T-cell (primary cell): ENCODE measurements at places on chromosomes 1 and 21.
A peak's percentile ranks its signal among the peaks of the same experiment; 100 is the strongest.

DNA sequence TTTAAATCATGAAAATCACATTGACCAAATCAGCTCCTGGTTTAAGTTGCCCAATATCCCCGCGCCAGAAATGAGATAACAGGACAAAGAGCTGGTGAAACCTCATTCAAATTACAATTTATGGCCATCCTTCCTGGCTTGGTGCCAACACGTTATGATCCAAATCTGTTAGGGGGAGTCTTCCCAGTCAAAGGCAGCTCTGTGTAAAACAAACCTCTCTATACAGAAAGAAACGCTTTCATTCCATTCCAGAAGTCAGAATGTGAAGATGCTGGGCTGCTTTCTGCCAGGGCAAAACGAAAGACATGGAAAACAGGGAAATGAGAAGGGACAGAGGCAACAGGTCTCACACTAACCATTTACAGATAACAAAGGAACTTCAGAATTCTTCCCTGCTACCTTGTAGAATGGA is 53.5 kb upstream of the TIAM1 start:
- DNase-seq = no peak

DNA sequence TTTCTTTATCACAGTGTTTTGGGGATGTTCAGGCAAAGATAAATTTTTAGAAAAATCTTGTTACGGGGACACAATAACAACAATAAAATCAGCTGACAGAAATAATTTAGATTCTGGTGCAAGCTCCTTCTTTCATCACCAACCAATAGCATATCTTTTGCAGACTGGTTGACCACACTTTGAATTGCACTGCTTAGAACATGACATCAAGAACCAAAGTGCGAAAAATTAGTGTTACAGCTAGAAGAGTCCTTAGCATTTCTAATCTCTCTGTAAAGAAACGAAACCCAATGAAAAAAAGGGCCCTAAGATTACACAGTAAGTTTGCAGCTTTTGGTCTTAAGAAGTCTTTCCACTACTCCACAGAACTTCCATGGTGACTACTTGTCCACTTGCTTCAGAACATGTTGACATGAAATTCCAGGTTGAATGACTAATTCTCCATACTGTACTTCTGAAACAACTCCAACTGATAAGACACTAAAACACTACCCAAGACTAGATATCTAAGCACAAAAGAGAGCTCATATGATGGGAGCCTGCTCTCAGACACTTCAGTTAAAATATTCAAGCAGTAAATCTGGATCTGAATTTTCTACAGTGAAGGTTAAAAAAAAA is 31.3 kb downstream of the XKR8 start:
- no peak for DNase-seq

GRCh38 chr1:65209005-65209885 is 61.2 kb downstream of the AK4 start:
- DNase-seq = no peak

GRCh38 chr1:114173680-114174079 is 20.0 kb upstream of the SYT6 start:
- DNase-seq = no peak

- no peak for DNase-seq
Measured at GRCh38 chr1:40872276-40872675, 10.1 kb upstream of the CITED4 start.

DNA sequence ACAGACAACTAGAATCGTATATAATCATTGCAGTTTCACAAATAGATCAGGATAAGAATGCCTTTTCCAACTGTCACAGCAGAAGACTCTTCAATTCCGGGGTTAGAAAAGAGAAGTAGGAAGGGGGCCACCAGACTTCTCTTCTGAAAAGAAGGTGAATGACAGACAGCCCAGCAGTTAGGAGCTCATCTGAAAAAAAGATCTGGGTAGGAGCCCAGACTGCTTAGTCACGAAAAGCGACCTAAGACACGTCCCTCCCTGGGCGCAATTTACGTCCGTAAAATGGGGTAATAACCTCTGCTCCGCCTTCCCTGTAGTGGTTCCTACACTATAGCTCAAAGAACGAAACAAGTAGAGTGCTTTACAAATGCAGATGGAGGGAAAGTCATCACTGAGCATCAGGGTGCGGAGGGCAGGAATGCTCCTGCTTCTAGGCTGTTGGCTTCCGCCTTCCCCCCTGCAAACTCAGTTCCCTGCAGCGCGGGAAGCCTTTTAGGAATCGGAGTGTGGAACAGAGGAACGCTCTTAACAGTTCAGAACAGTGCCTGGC is 582 bp downstream of the ORC1 start:
- DNase-seq = peak; percentile 48

DNA sequence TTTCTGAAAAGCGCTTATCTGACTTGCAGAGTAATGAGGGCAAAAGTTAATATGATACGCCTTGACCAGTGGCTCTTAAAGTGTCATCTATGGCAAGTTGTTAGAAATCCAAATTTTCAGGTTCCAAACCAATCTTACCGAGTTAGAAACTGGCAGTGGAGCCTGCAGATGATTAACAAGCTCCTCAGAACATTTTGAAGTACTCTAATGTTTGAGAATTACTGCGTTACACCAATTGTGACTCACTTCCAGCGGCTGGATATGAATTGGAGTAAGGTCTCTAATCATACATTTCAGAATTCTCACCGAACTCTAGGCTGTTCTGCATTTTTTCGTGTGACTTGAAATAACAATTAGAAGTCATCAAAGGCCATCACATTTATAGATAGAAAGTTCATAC is 73.5 kb upstream of the TMPRSS15 start:
- no peak for DNase-seq

DNA sequence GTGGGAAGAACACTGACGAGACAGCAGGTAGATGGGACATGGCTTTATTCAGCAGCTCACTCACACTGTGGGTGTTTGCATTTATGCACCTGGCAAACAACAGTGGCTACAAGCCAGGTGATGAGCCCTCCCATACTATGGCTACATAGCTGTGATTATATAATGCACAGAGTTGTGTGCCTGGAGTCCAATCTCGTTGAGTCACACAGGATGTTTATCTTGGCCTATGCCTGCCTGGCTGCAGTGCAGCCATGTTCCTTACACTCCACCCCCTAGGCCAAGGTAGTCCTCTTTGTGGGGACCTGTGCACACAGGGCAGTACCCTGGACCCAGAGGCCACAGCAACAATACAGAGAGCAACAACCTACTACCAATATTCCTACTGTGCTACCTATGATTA is 1643.8 kb downstream of the MRPL39 start:
- DNase-seq = no peak

GRCh38 chr1:110618668-110619067 is 12.5 kb upstream of the KCNA2 start:
- no peak for DNase-seq

DNA sequence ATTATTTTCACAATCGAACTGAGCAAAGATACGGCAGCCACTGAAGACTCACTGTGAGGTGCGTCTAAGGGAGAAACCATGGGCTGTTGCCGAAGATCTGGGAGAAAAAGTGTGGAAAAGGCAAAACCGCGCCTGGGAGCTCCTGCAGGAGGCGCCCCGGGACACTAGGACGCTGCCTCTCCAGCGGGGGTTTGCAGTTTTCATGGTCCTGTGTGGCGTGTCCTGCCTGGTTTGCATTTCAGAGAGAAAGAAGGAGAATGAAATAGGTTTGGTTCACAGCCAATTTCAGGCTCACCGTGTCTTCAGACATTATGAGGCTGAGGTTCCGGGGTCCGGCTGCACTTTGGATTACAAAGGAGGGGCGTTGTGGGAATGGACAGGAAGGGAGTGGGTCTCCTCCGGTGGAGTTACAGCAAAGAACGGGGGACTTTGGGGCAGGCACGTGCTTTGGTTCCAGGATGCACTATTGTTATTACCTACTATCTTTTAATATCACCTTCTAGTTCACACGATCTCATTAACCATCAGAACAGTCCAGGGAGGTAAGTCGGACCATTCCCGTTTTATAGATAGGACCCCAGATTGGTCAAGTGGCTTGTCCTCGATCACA is 179.8 kb downstream of the DYRK1A start:
- no peak for DNase-seq

DNA sequence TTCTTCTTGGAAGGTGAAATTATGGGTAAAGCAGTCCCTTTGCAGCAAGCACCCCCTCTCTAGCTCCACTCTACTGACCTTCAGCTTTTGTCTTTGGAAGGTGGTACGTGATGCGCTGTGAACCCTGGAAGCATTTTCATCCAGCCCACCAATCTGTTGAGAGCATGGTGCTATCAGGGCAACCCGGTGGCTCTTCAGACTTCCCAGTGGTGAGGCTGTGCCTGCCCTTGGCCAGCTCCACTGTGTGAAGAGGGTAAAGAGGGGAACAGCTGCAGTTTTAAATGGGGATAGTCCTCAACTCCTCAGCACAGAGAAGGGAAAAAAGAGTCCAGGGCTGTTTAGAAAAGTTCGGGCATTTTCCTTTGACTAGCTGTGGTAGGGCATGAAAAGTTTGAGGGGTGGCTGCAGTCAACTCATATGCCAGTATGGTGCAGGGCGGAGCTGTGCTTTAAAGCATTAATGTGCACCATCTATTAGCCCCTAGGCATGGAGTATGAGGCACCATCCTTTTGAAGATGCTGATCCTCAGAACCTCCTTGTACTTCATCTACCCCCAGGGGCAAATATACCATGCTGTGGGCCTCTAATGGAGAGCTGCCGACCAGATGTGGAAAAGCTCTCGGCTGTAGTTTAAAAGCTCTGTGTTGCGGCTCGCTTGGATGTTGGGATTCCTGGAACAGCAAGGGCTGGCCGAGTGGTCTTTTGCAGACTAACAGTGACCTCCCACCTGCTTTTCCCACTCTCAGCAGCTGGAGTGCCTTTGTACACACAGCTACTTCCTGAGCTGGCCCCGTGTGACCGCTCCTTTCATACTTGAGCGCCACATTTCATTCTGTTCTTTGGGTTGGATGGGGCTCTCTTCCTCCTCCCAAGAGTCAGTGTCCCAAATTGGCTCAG is 123.0 kb downstream of the PEX14 start:
- no peak for DNase-seq

- DNase-seq = no peak
Measured at GRCh38 chr1:16203550-16203949, 8.9 kb downstream of the ARHGEF19 start.

- no peak for DNase-seq
Measured at GRCh38 chr1:68173283-68173935, 58.9 kb downstream of the WLS start.

- DNase-seq = no peak
Measured at GRCh38 chr1:100834777-100835660, 59.6 kb downstream of the EXTL2 start.

DNA sequence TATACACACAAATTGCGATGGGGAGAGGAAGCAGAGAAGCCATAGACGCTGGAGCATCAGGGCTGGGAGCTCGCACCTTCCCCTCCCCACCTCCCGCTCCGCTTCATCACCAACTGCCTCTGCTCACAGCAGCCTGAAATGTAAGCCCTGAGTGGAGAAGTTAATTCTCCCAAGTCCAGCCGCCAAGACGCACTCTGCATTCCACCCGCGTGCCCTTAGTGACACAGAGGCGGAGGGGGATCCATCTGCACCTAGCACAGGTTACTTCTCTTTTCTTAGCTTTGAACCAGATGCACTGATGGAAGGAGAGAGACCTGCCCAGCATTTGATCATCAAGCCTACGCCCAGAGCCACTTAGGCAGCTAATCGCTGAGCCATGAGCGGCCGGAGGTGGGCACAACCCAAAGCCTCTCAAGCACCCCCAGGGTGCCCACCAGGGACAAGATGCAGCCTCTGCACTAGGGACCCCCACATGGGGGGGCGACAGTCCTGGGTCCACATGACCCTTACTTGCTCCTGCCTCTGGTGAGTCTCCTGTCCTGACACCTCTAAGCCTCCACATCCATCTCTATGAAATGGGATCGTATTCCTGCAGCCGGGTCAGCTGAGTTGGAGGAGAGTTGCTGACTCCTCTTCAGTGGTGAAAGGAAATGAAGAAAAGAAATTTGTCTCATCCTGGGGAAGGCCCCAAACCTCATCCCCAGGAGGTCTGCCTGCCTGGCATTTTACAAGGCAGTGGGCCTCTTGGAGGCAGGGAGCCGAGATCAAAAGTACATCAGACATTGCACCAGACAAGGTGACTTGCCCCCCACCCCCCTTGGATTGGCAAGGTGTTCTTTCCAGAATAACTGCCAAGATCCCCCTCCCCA is 316.2 kb downstream of the MATN1 start:
- DNase-seq = no peak

- no peak for DNase-seq
Measured at GRCh38 chr21:29155118-29155932, 24.9 kb downstream of the MAP3K7CL start.

- no peak for DNase-seq
Measured at GRCh38 chr1:119294722-119295121, 73.9 kb upstream of the HAO2 start.

DNA sequence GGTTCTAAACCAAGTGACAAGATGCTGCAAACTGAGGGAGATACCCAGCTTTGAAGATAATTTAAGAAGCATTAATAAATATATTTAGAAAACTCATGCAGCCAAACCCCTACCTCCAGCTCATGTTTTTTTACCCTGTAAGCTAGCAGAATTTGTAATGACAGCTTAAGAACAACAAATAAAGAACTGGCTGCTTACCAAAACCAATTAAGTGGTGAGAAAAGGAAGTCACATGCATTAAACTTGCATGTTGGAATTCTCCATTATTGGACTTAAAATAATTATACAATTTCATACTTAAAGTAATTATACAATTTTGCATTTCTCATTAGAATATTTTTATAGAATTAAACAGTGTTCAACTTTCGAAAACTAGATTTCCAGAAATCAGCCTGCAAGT is 75.6 kb upstream of the CNIH3 start:
- no peak for DNase-seq

DNA sequence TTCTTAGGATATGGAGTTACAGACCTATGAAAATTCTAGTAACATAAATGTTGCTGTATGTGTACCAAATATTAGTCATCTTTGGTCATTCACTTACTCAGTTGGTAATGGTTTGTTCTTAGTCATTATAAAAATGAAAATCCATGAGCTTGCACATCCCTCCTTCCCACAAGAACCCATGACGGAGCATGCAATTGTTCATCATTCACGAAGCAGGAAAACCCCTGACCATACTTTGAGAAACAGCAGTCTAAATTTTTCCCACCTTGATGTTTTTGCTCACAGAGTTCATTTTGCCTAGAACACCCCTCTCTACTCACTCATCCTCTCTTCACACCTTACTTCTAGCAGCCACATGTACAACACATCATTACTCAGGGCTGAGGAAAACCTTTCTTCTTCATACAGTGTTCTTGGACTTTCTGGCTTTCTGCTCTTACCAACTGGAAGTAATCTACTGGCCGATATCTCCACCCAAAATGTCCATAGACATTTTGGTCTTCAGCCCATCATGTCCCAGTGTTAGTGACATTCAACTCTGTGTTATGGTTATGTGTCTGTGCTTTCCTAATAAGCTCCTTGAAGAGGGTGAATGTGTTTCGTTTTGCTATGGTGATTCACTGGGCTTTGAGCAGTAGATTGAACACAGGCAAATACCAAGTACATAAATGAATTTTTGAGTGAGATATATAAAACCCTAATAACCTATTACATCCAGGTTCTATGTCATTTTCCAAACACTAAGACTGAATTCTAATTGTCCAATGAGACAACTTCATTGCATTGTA is 189.9 kb downstream of the ZC3H11B start:
- no peak for DNase-seq

DNA sequence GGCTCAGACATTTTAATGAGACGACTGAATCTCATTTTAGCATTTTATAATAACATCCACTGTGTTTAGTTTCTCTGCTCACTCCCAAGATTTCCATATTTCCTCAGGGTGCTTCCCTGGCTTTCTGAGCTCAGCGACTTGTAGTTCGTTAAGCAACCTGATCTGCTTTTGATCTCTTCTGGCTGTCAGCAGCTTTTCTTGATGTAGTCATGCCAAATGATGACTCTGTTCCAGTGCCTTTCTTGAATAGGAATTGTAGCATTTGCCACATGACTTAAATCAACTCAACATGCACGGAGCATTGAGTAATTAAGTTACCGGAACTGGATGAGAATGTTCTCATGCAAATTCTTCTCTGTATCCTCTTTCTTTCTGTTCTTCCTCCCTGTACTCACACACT is 246.1 kb downstream of the FMN2 start:
- no peak for DNase-seq
